ENCODE measurements at places on chromosomes 7 and 10.

DNA sequence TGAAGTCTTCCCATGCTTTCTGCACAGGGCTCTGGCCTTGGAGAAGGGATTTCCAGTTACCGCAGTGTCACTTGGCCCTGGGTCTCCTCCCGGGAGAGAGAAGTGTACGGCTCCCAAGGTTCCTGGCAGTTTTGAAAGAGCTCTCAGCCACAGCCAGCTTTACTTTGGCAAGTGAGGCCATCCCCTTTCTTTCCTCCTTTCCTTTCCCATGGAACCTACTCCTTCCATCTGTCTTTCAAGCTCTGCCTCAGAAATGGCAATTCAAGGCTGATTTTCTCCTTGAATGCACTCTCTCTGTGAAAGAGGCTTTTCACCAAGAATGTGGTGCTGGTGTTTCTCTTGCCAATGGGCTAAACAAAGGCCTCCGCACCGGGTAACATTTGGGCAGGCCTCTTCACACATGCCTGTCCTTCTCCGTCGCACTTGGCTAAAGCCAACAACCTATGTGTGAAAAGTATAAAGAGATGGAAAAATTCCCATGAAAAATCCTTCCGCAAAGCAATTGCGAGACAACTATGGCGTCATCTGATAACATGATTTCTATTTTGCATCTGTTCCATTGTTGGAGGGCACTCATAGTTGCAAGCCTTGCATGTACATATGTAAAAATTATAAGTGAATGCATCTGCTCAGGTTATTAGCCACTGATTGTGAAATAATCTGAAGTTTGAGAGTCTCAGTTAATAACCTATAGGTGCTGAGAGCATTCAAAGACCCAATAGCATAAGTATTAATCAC, 125.4 kb downstream of the PFKFB3 start:
- no peak for DNase-seq

DNA sequence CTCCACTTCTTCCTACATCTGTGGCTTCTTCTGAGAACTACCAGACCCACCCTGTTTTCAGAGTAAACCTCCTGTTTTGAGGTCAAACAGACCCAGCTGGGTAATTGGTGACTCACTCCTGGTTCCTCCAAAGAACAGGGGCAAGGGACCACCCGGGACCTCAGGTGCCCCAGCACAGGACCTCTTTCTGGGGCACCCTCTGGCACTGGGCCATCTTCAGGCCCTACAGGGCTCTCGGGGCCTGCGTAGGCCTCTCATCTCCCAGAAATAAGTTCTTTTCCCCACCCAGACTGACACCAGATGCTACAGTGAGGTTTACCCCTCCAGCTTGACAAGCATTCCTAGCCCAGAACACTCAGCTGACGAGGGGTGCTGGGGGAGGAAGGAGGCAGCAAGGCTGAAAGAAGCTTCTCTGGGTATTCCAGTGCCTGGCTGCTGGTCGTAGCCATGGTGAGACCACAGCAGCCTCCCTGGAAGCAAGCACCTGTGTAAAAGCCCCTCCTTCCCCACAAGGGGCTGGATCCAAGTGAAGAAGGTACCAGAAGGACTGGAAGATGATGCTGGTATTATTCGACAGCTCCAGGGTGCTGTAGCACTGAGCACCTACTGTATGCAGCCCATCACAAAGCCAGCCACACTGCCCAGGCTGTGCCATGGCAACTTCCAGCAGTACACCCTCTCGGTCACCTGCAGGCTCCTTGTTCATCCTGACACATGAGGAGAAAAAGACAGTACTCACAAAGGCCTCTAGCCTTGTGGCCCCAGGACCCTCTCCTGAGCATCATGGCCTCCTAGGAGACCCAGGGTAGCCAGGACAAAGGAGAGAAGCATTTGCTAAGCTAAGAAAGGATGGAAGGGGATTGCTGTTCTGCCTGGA, 47.4 kb downstream of the ALOX5 start:
- DNase-seq: no peak

- DNase-seq: peak; percentile 12
Observed at GRCh38 chr10:46516660-46517416, 39.6 kb downstream of the GPRIN2 start.

- DNase-seq: no peak
Observed at GRCh38 chr10:71796749-71797405, 23.6 kb upstream of the VSIR start.

GRCh38 chr7:133572843-133573242, 320.0 kb downstream of the EXOC4 start:
- no peak for DNase-seq

- peak; percentile 52 for DNase-seq
Observed at GRCh38 chr10:101293007-101293723, 60.8 kb upstream of the BTRC start.

- DNase-seq: no peak
Observed at GRCh38 chr10:76974017-76974691, 663.5 kb downstream of the KCNMA1 start.

DNA sequence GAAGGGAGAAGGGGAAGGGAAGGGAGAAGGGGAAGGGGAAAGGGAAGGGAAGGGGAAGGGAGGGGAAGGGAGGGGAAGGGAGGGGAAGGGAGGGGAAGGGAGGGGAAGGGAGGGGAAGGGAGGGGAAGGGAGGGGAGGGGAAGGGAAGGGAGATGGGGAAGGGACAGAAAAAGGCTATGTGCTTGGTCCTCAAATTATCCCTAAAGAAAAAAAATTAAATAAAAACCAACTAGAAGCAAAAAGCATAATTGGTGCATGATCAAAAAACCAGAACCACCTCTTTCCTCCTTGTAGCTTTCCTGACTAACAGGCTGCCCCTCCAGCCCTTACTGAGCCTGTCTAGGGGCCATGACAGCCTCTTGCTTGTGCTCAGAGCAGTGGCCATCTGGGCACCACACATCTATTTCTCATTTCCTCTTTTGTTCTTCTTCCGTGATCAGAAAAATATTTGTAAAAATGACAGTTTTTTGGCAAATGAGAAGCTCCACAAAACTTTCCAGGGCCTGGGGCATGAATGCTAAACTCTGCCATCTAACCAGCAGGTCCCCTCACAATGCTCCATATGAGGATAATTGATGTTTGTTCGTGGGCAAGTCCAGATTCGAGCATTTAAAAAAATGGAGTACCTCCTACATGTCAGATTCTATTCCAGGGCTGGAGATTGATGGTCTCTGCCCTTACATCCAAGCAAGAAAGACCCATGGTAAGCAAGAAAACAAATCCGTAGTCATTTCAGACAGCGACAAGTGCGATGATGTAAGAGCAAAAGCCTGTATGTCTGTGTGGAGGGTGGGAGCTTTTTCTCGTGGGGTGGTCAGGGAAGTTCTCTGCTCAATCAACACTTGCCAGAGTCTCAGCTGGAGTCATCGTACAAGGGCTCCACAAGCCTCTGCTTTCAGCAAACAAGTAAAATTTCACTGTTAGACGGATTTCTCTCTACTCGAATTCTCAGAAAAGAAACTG, 320.9 kb downstream of the WDR11 start:
- no peak for DNase-seq

GRCh38 chr10:24944512-24945255, 7.7 kb downstream of the PRTFDC1 start:
- DNase-seq: no peak

GRCh38 chr10:13787015-13787421, 200.3 kb downstream of the PRPF18 start:
- no peak for DNase-seq

DNA sequence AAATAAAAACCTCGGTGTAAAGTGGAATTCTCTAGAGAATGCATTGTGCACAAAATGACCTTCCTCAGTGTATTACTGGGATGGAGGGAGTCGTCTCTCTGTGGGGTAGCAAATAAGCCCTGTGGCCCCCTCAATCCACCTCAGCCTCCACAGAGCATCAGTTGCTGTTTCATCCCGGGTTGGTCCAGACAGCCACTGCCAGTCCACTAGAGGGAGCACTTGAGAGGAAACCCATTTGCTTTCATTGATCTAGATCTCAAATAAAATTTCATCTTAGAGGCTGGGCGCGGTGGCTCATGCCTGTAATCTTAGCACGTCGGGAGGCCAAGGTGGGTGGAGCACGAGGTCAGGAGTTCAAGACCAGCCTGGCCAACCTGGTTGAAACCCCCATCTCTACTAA, 1128.7 kb downstream of the CNTNAP2 start:
- peak; percentile 33 for DNase-seq

GRCh38 chr7:36984041-36984521, 259.8 kb upstream of the AOAH start:
- DNase-seq: no peak

DNA sequence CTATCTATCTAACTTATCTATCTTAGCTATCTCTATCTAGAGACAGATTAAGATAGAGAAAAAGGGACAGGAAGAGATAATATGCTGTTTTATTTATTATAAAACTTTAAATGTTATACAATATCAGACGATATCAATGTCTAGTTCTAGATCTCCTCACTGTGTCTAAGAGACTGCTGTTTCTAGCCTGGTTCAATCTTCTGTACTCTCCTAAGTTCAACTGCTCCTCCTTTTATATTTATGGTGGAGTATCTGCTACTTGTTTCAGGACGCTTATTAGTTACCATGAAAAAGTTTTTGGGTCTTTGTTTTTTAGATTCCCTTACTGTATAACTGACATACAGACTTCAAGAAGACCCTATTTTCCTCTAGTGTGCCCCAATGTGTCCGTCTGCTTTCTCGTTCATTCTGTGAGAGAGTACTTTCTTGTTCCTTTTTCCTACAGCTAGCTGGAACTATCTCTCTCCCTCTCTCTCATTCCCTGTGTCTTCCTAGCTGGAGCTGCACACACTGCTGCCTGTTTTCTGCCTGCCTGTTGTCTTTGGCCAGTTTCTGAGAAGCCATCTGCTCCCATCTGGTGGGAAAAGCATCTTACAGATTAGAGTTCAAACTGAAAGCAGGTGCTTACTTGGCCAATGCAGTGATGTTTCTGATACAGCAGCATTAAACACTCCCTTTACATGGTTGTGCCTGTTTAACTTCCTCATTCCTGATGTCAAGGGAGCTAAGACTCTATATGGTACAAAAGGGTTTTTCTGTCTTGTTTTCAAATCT, 49.4 kb upstream of the ARL4A start:
- peak; percentile 28 for DNase-seq

DNA sequence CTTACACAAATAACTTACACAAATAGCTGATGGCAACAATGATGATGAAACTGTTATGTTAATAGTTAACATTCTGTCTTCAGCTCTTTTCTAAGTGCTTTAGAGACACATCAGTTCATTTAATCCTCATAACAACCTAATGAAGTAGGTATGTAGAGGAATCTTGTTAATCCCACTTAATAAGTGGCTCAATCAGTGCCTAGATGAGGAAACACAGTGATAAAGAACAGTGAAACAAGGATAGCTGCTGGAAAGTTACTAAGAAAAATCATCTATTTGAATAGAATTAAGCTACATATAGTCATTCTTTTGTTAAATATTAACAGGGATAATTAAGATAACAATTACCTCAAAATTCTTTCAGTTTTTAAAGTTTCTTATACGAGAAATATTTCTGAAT, 487.6 kb downstream of the ARL4A start:
- no peak for DNase-seq

DNA sequence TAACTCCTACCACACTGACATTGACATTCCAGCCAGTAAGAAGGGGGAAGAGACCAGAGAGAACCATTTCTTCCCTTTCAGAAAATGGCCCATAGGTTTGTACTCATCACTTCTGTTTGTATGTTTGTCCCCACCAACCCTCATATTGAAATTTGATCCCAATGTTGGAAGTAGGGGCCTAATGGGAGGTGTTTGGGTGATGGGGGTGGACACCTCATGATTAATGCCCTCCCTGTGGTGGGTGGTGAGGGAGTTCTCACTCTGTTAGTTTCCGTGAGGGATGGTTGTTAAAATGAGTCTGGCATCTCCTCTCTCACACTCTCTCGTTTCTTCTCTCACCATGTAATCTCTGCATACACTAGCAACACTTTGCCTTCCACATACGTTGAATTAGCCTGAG, 21.4 kb downstream of the CADPS2 start:
- no peak for DNase-seq

DNA sequence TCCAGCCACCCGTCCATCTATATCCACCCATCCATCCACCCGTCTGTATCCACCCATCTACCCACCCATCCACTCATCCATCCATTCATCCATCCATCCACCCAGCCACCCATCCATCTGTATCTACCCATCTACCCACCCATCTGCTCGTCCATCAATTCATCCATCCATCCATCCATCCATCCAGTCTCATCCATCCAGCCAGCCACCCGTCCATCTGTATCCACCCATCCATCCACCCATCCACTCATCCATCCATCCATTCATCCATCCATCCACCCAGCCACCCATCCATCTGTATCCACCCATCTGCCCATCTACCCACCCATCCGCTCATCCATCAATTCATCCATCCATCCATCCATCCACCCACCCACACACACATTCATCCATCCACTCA, 73.2 kb downstream of the UNCX start:
- no peak for DNase-seq

DNA sequence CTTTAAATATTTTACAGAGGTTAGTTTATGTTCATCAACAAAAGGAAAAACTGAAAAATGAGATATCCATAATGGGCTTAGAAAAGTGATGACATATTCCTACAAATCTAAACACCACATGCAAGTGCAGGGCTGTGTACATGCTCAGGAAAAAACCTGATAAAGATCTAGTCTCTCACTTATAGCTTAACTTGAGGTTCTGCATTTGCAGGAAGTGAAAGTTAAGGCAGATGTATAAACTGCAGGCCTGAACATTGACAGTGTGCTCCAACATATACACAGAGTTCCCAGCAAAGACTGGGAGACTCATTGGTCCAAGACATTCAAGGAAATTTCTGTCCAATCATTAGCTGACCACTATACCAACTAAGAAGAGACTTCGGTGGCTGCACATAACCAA, 63.8 kb upstream of the RET start:
- no peak for DNase-seq

DNA sequence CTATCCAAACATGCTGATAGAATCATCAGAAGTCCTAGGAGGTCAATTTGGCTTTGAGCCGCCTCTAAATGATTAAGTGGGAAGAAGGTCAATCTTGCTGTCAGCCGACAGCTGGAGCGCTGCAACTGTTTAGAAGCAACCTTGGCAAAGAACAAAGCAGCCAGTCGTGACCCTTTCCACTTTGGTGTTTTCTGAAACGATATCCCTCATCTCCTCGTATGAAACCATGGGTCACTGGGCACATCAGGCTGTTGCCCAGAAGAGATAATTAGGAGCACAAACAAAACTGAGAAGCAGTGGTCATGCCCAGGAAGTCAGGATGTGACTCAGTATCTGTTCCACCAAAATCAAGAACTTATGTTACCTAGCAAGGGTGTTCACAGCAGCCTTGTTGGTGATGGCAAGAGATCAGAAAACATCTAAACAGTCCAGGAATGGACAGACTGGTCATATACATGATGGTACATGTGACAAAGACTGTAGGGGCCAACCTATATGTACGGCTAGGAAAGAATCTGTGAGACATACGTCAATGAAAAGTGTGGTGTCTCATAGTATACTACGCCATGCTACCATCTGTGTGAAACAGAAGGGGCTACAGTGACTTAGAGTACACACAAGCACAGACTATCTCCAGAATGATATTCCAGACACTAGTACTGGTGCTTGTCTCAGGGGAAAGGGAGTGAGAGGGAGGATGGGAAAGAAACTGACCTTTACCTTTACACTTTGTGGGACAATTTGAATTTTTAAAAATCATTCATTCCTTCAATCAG, 22.4 kb downstream of the STN1 start:
- DNase-seq: no peak
